ENCODE measurements at places on chromosomes 2 and 18.

GRCh38 chr18:28814365-28814764, 637.4 kb upstream of the CDH2 start:
- DNase-seq: no peak

GRCh38 chr2:57080035-57080434, 896.2 kb downstream of the CCDC85A start:
- no peak for DNase-seq

DNA sequence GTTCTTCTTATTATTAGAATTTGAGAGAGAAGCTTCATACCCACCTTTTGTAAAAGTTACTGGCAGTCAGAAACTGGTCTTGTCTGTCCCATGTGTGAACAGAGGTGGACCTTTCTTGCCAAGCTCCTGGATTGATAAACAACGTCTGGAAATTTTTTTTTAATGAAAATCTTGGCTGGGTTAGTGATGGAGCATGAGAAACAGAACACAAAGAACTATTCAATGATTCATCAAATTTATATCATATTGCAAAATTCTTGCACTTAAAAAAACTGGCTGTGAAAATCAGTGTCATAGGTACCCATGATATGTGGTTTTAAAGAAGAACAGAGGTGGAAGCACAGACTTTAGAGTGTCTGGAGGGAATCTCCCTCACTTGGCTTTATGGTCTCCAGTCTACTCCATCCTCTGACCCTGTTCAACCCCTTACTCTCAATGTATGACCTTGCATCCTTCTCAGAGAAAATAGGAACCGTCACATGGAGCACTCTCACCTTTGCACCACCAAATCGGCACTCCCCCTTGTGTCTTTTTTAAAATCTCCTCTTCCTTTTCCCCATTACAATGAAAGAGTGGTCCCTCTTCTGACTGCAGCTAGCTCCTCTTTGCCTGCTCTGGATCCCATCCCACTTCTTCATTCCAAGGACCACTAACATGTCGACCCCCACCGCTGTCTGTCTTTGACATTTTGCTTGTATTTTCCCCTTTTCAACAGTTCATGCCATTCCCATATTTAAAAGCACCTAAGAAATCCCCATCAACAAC, 58.2 kb downstream of the COPS8 start:
- no peak for DNase-seq

- no peak for DNase-seq
Observed at GRCh38 chr2:174614261-174614660, 16.7 kb upstream of the WIPF1 start.

- no peak for DNase-seq
Observed at GRCh38 chr18:62610701-62611411, 88.0 kb downstream of the ZCCHC2 start.

DNA sequence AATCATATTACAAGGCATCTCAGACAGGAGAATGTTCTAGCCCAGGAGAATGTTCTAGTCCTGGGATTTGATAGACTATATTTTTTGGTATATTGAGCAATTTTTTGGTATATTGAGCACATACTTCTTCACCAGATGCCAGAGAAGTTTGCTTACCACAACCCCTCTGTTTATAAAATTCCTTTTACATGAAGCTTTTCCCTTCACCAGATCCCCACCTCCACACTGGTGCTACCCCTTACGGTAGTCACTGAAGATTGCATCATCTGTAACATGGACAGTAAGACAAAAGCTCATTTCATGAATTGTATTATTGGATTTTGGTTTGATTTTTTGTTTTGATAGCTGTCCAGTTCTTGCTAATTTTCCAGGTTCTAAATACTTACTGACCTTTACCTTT, 7.2 kb upstream of the HNMT start:
- no peak for DNase-seq

GRCh38 chr2:99810225-99810624, 320.4 kb upstream of the REV1 start:
- no peak for DNase-seq

GRCh38 chr18:26926066-26926675, 60.7 kb upstream of the AQP4 start:
- DNase-seq: no peak

DNA sequence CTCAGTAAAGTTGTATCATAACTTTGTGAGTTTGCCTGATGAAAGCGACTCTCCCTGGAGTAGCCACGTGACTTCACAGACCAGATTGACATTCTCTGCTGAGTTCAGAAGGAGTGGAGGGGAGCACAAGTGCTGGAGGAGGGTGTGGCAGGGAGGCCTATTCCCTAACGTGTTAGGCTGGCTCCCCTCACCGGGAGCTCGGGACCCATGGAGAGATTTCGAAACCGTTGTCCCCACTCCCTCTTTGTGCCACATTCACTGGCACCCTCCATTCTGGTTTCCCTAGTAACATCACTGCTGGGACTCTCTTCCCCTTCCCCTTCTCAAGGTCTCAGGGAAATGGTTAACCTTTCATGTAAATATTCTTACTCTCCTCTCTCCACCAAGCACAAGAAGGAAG, 279.9 kb downstream of the ALPK2 start:
- DNase-seq: no peak

- no peak for DNase-seq
Observed at GRCh38 chr2:36882532-36882931, 83.8 kb downstream of the STRN start.

GRCh38 chr2:9941196-9941995, 10.1 kb upstream of the GRHL1 start:
- no peak for DNase-seq

DNA sequence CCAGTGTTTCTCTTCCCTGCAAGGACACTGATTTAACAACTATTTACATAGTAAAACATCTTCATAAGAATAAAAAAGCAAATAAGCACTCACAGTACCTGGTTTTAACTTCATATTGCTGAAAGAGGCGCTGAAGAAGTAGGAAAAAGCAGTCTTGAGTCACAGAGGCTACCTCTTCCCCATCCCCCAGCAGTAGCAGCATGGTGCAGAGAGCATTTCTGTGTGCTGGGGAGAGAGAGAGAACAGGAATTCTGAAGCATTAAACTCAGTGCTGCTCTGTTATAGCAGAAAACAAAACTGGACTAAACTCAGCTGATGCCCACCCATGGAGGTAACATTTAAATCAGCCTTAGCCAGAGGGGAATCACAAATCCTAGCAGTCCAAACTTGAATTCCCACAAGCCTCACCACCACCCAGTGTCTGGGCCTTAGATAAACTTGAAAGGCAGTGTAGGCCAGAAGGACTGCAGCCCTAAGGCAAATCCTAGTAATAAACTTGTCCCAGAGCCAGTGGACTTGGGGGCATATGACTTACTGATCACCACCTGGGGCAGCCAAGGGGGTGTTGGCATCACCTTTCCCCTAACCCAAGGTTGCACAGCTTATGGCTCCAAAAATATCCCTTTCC, 321.8 kb upstream of the CWC22 start:
- no peak for DNase-seq

DNA sequence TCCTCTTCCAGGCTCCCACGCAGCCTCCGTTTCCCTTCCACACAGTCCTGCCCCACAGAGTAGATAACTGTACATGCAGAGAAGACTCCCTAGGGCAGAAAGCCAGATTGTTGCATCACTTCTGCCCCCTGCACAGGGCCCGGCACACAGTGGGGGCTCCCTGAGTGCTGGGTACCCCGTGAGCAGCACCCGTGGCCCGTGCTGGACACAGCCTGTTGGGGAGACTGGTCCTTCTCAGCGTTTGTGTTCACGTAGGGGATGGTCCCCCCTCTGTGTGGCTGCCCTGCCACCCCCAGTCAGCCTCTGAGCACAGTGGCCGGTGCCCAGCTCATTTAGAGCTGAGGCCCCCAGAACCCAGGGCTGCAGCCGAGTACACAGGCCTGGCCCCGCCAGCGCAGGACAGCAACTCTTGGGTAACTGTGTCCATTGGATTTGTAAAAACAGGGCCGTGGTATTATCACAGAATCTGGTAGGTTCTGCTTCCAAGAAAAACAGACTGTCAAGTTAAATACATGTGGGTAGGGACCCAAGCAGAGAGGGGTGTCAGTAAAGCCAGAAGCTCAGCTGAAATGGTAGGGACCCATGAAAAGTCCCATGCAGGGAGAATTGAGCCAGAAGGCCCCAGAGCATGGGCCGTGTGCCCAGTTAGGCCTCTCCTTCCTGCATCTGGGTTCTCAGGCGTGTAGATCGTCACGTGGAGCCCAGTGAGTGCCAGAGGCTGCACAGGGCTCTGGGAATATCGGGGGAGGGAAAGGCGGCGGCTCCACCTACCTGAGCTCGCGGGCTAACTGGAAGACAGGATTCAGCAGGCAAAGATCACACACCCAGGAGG, 257.3 kb downstream of the ATAD2B start:
- DNase-seq: no peak

GRCh38 chr2:133676392-133677130, 108.3 kb upstream of the NCKAP5 start:
- no peak for DNase-seq

GRCh38 chr2:145530653-145531052, 1010.7 kb upstream of the ZEB2 start:
- no peak for DNase-seq

DNA sequence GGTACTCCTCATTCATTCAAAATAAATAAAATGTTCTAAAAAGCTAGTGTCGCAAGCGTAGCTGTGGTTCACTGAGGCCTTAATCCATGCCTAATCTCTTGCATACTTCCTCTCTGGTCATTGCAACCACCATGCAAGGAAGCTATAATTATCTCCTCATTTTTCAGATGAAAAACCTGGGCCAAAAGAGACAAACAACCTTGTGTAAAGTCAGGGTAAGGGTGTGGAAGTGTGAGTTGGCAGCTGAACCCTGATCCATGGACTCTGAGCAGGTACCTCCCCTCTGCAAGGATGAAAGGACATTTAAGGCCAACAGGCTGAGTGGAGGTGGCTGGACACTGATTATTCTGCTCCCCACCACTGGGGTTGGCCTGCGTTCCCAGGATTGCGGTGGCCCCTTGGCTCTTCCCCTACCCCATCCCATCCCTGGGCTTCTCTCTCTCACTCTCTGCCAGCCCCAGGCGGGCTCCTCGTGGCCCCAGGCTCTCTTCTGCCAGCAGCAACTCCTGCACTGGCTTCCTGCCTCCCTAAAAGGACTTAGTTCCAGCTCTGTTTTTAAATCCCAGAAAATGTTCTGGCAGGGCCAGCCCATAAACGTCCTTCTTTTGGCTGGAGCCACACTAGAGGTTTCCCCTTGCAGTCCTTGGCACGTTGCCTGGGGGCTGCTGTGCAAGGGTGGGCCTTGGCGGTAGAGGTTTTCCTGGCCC, 72.0 kb upstream of the AFF3 start:
- DNase-seq: no peak

DNA sequence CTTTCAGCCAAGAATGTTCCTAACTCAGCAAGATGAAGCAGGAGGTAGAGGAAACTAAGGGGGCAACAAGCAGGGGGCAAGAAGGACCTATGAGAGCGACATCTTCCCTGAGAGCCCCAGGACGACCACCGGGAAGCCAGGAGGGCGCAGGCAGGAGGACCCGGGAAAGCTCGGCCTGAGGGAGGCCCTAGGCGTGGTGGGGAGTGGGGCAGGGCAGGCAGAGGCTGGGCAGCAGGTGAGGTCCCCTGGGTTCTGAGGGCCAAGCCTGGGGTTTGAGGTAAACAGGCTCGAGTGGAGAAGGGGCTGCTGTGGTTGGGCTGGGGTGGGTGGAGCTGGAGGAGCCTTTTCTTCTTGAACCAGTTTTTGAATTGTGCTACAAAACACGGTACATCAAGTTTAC, 1.3 kb upstream of the ALPI start:
- DNase-seq: no peak

- no peak for DNase-seq
Observed at GRCh38 chr18:25256439-25256838, 95.5 kb downstream of the ZNF521 start.

DNA sequence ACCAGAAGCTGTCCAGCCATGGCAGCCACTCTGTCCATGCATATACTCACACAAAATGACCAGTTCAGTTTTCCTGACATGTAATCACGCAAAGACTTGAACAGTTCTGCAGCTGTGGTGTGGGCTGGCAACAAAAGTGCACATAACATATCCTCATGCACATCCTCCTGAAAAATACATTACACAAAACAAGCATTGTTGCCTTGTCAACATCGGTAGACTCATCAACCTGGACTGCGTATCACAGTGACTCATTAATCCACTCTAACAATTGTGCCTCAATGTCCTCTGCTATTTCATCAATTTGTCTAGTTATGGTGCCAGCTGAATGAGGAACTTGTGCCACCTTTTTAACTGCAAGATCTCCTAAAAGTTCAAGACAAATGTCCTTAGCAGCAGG, 19.5 kb downstream of the RBKS start:
- DNase-seq: no peak

DNA sequence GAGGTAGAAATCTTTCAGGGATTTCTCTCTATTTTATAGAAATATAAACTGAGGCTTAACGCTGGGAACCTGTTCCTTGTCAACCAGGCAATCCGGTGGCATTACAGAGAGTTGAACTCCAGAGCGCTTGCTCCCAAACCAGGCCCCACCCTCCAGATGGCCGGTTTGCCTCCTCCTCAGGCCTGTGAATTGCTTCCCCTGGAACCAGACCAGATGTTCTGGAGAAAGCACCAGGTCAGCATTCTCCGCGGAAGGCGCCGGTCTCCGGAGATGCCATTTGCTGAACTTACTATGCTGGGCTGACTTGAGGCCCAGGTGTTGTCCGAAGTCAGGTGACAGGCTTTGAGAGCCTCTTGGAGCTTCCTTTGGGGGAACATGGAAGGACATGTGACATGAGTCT, 17.2 kb downstream of the TNP1 start:
- DNase-seq: no peak

DNA sequence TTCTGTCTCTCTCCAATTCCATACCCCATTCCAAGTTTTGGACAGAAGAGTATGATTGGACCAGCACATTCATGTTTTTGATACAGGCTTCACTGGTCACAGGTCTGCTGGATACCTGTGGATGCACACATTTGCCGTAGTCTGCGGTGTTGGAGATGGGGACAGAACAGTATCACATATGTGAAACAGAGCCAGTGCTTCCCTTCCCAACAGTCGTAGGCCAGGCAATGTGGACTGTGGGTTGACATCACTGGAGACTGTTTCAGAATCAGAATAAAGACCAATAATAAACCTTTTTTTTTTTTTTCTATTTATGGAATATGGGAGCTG, 18.7 kb downstream of the ACSL3 start:
- no peak for DNase-seq

GRCh38 chr18:50548160-50548559, 11.7 kb upstream of the MAPK4 start:
- no peak for DNase-seq

DNA sequence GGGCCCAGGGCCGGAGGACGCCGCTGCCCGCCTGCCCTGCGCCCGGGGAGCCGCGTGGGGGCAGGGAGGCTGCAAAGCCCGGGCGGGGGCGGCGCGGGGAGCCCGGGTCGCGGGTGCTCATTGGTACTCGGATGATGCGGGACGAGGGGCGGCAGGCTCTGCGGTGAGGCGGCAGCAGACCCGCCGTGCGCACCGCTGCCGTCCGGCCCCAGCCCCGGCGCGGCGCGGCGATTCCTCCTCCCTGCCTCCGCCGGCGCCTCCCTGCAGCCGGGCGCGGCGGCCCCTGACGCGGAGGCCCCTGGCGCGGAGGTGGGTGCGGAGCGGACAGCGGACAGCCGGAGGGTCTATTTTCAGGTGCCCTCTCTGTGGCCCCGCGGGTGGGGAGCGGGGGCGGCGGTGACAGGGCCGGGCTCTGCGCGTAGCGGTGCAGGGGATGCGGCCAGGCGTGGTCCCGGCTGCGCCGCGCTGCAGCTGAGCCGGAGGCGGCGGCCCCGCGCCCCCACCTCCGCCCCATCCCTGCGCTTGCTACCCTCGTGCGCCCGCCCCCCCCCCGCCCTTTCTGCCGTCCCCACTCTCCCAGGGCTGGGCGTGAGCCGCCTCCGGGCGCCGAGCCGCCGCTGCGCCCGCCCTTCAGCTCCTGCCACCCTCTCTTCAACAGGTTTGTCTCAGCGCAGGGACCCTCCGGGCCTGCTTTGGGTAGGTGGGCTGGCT, 640 bp downstream of the SPTBN1 start:
- DNase-seq: no peak
